ENCODE measurements at places on chromosomes 3 and 15. TPM values are rescaled to one million over a fixed set of nuclear protein-coding genes. Genes with fewer than 3 reads are reported as not detected.

DNA sequence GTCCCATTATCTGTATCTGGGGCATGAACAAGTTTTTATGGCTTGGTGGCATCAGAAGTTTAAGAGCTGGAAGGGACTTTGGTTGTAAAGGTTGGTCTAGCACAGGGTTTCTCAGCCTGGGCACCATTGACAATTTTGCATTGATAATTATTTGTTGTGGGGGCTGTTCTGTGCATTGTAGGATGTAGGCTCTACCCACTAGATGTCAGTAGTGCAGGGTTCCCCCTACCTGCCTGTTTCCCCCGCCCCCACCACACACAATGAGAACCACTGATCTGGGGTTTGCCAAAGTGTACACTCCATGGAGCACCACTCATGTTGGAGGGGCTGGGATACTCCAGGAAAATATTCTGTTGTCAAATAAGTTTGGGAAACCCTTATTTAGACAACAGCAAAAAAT lies 42.7 kb downstream of the PLCL2 start:
- DNase-seq, result no peak

The SATB1 gene
- 58.8 TPM for total RNA-seq

- DNase-seq, result no peak
Measured at GRCh38 chr3:56810577-56811545, 9.1 kb upstream of the ARHGEF3 start.

DNA sequence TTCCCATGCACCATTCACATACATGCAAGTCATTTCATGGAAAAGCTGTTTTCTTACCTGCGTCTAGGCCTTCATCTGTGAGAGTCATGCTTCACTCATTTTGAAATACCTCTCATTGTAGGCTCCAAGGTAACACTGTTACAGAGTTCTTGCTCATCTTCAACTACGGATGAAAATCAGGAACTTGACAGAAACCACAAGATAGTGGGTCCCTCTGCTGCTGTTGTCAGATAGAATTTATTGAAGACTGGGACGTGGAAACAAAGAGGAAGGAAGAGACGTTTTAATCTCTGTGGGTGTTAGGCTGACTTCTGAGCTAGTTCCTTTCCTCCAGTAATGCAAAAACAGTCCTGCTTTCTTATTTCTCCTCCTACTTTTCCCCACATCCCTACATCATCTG lies at the start of gene P2RY14:
Gene P2RY14, minus strand, starts transcription at position 313 of the 400 bp plus-strand sequence. CDS start 64,226 bp downstream, outside the sequence.
- no peak for DNase-seq

DNA sequence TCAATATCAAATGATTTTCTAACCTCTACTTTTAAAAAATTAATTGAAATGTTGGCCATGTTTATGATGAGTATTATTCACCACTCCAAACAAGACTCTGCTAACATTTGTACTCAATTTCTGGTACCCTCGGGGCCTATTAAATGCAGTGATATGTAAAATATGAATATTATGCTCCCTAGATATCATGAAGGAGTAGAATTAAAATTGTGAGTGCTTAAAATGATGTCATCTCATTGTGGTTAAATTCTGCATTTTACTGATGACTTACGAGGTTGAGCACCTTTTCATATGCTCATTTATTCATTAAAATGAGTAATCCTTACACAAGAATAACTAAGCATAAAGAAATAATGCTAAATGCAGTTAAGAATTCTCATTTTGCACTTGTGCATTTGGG lies 159.9 kb downstream of the OCA2 start:
- no peak for DNase-seq

DNA sequence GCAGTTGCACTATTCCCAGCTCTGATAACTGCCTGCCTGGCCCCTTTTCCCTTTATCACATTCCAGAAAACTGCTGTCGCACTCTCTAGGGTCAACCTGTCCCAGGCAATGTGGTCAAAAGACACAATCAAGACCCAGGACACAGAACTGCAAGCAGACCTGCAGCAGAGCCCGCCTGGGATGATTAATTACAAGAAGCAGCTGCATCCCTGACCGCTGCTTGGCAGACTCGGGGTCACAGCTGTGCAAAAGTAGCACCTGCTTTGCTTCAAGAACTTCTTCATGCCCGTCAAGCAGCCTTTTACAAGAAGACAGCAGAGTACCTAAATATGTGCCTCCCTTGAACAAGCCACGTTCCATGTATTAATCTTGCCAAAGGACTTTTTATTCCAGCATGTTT lies 120.0 kb upstream of the ST8SIA2 start:
- no peak for DNase-seq

The SLC2A2 gene
- total RNA-seq, result not detected

GRCh38 chr3:32432711-32433530 lies 41.3 kb downstream of the CMTM7 start:
- DNase-seq, result no peak

DNA sequence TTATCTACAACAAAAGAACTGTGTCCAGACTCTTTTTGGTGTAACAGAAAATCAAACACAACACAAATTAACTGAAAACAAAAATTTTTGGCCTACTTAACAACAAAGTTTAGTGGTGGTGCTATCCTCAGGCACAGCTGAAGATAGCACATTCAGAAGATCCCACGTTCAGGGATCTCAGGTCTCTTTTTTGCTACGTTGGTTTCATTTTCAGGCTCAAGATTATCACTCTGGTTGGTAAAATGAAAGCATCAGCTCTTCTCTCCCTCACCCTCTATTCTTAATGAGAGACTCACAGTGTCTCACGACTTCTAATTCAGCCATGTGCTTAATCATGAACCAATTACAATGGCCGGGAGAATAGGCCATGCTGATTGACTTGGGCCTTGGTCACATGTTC lies 146.9 kb upstream of the PTPRG start:
- no peak for DNase-seq

- no peak for DNase-seq
Measured at GRCh38 chr3:134231131-134231530, 19.5 kb downstream of the RYK start.

Measured in heart right ventricle (tissue), 16 donors.